ENCODE measurements at places on chromosomes 11 and 22. TPM values are rescaled to one million over a fixed set of nuclear protein-coding genes. Genes with fewer than 3 reads are reported as not detected.

- no peaks in the 10 kb centered on the region for H3K27me3 ChIP-seq
- DNase-seq, result no peak
- H3K27ac ChIP-seq, result no peak overlapping the region
- no peak overlapping the region for H3K4me3 ChIP-seq
- no peaks in the 10 kb centered on the region for H3K36me3 ChIP-seq
Observed at GRCh38 chr11:26191193-26191592, 140.7 kb upstream of the ANO3 start.

- H3K27ac ChIP-seq, result no peak overlapping the region
- H3K4me3 ChIP-seq, result no peak overlapping the region
- H3K27me3 ChIP-seq, result no peaks in the 10 kb centered on the region
- DNase-seq, result no peak
- peaks cover 4% of the 10 kb centered on the region for H3K4me1 ChIP-seq
- H3K36me3 ChIP-seq, result peaks cover 35% of the 10 kb centered on the region
Observed at GRCh38 chr22:27988704-27989103, 69.6 kb upstream of the PITPNB start.

Gene MUC6
- total RNA-seq, result not detected

Gene XKR3
- total RNA-seq, result not detected

GRCh38 chr11:47149782-47150181, 26.9 kb downstream of the ARFGAP2 start:
- no peak overlapping the region for H3K4me3 ChIP-seq
- H3K27ac ChIP-seq, result no peak overlapping the region
- DNase-seq, result no peak
- peaks cover 9% of the 10 kb centered on the region for H3K4me1 ChIP-seq

Gene ACP2
- total RNA-seq, result 39.6 TPM

- peaks cover 21% of the 10 kb centered on the region for H3K4me1 ChIP-seq
- no peaks in the 10 kb centered on the region for H3K36me3 ChIP-seq
- H3K4me3 ChIP-seq, result no peak overlapping the region
- H3K27me3 ChIP-seq, result no peaks in the 10 kb centered on the region
- no peak for DNase-seq
- no peak overlapping the region for H3K27ac ChIP-seq
Observed at GRCh38 chr11:35953081-35953760, 9.4 kb downstream of the LDLRAD3 start.

- H3K4me1 ChIP-seq, result peaks cover 3% of the 10 kb centered on the region
- no peaks in the 10 kb centered on the region for H3K36me3 ChIP-seq
- no peak overlapping the region for H3K4me3 ChIP-seq
- no peak overlapping the region for H3K27ac ChIP-seq
Observed at GRCh38 chr11:68956142-68956541, 24.6 kb downstream of the MRGPRD start.

GRCh38 chr11:79431535-79431934, 9.3 kb downstream of the TENM4 start:
- no peak overlapping the region for H3K27ac ChIP-seq
- DNase-seq, result no peak
- no peak overlapping the region for H3K4me3 ChIP-seq
- H3K4me1 ChIP-seq, result peaks cover 8% of the 10 kb centered on the region
- H3K27me3 ChIP-seq, result peaks cover 27% of the 10 kb centered on the region
- H3K36me3 ChIP-seq, result peaks cover 1% of the 10 kb centered on the region

Gene MAPK8IP2
- total RNA-seq, result 2.8 TPM

Gene CCDC73
- 0.44 TPM for total RNA-seq

GRCh38 chr22:38477585-38477984, 9.7 kb downstream of the KDELR3 start:
- no peaks in the 10 kb centered on the region for H3K4me1 ChIP-seq
- H3K27ac ChIP-seq, result peak overlapping the region; percentile 45
- H3K4me3 ChIP-seq, result no peak overlapping the region
- peaks cover 18% of the 10 kb centered on the region for H3K36me3 ChIP-seq

Gene TMEM123
- 144 TPM for total RNA-seq

DNA sequence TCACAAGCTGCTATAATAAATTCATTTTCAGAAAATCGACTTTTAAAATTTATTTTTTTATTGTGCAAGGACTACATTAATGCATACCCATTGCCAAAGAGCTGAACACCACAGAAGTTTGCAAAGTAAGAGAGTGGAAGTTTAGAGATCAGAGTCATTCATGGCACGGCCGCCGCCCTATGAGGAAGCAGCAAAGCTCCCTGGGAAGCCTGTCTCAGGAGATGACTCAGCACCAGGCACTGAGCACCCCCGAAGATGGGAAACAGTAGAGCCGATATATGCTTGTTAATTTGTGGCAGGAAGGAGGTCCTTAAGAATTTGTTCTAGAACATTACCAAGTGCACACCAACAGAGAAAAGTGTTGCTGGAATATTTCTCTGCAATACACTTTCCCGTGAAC, 693.7 kb downstream of the OPCML start:
- DNase-seq, result no peak
- no peaks in the 10 kb centered on the region for H3K4me1 ChIP-seq
- no peak overlapping the region for H3K27ac ChIP-seq
- H3K27me3 ChIP-seq, result no peaks in the 10 kb centered on the region
- H3K4me3 ChIP-seq, result no peak overlapping the region
- H3K36me3 ChIP-seq, result no peaks in the 10 kb centered on the region

- H3K4me3 ChIP-seq, result no peak overlapping the region
- H3K27ac ChIP-seq, result no peak overlapping the region
- H3K4me1 ChIP-seq, result no peaks in the 10 kb centered on the region
- no peak for DNase-seq
Observed at GRCh38 chr11:18366286-18366685, 28.1 kb upstream of the LDHA start.

Gene KLHL35
- 0.67 TPM for total RNA-seq

Gene CPT1B
- total RNA-seq, result 112 TPM

DNA sequence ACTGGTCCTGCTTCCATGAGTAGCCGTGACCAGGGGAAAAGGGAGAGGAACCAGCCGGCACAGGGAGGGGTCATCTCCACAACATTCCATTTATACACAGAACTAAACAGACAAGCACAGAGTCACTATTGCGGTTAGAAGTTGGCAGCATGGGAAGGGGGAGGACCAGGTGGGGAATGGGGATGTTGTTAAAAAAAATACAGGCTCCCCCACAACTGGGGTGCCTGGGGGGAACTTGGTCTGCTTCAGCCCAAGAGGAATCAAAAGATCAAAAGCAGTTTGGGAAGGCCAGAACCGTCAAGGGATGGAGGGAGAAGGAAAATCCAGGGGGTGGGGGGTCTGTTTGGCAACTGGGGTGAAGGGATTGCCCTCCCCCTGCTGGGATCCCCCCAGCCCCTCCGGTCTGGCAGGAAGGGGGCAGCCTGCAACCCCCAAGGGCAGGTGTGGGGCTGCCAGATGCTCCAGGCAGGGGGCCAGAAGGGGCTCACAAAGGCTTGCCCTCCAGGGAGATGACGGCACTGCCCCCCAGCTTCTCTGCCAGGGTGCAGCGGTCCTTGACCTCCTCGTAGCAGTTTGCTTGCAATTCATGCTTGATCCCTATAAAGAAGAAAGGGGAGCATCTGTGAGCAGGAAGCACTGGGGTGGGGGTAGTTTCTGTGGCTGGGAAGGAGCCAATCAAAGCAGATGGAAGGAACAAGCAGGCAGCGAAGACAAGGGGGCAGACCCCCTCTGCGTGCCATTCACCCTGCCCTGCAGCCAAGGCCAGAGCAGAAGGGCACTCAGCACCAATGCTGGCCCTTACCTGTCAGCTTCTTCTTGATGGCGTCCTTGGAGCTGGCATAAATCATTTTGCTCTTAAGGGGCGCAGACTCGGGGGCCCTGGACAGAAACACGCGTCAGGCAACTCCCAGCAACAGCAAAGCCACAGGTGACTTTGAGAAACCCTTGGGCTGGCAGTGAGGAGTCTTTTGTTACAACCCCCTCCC, 2.8 kb downstream of the CFL1 start:
- no peaks in the 10 kb centered on the region for H3K27me3 ChIP-seq
- peak; percentile 34 for DNase-seq
- peaks cover 28% of the 10 kb centered on the region for H3K4me1 ChIP-seq
- H3K36me3 ChIP-seq, result peaks cover 38% of the 10 kb centered on the region
- H3K27ac ChIP-seq, result peak overlapping the region; percentile 50

GRCh38 chr11:119493712-119494111, 70.7 kb upstream of the THY1 start:
- H3K4me3 ChIP-seq, result no peak overlapping the region
- H3K27me3 ChIP-seq, result peaks cover 68% of the 10 kb centered on the region
- no peaks in the 10 kb centered on the region for H3K36me3 ChIP-seq
- H3K27ac ChIP-seq, result no peak overlapping the region
- DNase-seq, result peak; percentile 61
- H3K4me1 ChIP-seq, result no peaks in the 10 kb centered on the region

DNA sequence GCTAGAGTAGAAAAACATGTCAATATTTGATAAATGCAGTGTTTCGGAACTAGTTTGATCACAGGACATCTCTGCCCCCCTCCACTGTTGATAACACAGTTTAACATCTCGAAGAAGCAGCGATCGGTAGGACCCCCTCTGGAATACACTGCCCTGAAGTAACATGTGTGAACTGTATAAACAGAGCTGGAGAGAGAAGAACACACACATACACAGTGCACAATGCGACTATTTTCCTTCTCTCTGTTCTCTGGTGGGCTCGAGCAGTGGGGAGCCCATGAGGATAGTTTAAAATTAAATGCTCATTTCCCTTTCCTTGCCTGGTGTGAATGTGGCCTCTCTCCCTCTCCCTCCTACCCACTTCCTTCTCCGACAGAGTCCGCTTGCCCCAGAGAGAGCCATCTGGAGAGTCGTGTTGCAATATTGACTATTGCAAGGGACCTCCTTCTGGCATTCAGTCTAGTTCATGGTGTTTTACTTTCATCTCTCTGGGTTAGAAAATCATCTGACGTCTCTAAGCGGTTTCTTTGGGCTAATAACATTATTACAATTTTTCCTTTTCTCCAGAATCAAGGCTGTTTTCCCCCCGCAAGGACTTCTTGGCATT, 51.6 kb upstream of the BARX2 start:
- no peaks in the 10 kb centered on the region for H3K27me3 ChIP-seq
- H3K4me3 ChIP-seq, result no peak overlapping the region
- peaks cover 22% of the 10 kb centered on the region for H3K4me1 ChIP-seq
- H3K36me3 ChIP-seq, result no peaks in the 10 kb centered on the region

DNA sequence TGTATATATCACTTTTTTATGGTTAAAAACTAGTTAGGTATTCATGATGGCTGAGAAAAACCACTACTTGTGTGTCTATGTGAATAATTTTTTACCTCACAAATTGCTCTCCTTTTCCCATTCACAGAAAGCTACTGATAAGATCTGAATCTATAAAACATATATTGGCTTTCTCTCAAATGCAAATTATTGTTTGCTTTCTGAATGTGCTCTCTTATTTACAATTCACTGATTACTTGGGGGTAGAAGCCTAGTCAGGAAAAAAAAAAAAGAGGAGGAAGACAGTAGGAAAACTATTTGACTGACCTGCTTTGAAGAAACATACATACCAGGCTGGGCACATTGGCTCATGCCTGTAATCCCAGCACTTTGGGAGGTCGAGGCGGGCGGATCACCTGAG, 20.5 kb downstream of the PGM2L1 start:
- no peaks in the 10 kb centered on the region for H3K27me3 ChIP-seq
- peaks cover 11% of the 10 kb centered on the region for H3K36me3 ChIP-seq
- H3K4me1 ChIP-seq, result peaks cover 10% of the 10 kb centered on the region
- H3K4me3 ChIP-seq, result no peak overlapping the region
- DNase-seq, result no peak
- no peak overlapping the region for H3K27ac ChIP-seq

Gene GLB1L2
- 8.9 TPM for total RNA-seq

DNA sequence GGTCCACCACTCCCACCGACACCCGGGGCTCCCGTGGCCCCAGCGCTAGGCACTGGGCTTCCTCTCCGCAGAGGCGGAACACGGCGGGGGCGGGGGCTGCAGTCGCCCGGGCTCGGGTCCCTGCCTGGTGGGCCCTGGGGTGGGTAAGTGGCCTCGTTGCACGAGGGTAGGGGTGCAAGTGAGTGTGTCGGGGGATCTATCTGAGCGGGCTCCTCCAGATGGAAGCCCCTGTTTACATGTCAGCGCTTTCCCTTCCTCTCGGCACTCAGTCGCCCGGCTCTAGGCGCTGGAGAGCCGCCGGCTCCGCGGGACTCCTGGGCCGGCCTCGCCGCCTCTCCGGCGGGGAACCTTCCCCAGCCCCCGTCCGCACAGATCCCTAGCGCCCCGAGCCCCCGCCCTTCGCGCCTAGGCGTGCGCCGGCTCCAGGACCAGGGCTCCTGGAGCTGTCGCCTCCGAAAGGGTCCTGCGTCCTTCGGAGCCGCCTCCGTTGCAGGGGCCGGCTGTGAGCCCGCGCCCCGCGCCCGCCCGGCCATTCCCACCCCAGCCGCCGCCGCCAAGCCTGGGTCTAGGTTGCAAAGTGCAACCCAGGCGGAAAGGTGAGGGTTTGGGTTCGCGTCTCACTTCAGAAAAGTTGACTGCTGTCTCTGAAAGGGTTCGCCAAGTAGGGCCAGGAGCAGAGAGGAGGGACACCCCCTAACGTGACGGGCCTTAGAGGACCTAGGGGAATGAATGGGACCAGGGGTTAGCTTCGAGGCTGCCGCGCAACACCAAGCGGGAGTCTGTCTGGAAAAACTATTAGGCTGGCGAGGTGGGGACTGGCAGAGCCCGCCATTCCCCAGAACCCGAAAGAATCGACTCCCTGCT, 978 bp downstream of the FLI1 start:
- H3K4me1 ChIP-seq, result peaks cover 28% of the 10 kb centered on the region
- no peak overlapping the region for H3K27ac ChIP-seq
- no peaks in the 10 kb centered on the region for H3K36me3 ChIP-seq
- H3K4me3 ChIP-seq, result peak overlapping the region; percentile 63
- peaks cover 91% of the 10 kb centered on the region for H3K27me3 ChIP-seq

DNA sequence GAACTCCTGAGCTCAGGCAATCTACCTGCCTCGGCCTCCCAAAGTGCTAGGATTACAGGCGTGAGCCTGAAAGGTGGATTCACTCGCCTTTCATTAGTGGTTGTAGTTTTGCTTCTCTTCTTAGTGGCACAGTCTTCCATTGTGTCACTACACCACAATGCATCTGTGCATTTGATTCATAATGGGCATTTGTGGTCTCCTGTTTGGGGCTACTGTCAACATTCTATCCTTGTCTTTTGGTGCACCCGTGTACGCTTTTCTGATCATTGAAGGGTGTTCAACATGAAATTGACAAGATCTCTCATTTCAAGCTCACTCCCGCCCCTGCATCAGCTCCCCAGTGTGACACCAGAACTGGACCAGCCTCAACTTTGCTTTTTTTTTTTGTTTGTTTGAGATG, 2.0 kb upstream of the SYT12 start:
- no peak overlapping the region for H3K4me3 ChIP-seq
- DNase-seq, result no peak
- H3K27me3 ChIP-seq, result peaks cover 45% of the 10 kb centered on the region
- no peaks in the 10 kb centered on the region for H3K36me3 ChIP-seq
- H3K4me1 ChIP-seq, result peaks cover 10% of the 10 kb centered on the region
- H3K27ac ChIP-seq, result no peak overlapping the region

DNA sequence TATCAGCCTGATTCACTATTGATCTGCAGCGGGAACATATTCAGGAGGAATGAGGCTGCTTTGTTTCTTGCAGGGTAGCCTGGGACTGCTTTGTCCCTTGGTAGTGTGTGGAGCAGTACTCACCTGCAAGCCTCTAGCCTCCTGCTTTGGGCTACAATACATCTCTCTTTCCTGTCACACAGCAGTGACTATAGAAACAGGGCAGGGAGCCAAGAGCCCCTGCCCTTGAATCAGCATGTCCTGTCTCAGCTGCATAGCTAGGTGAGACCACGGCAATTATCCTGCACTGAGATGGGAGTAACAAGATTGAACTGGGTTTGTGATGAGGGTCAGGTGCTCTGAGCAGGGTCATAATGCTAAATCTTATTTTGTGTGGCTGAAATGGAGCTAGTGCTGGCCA, 191.9 kb downstream of the NELL1 start:
- no peak overlapping the region for H3K27ac ChIP-seq
- H3K4me3 ChIP-seq, result no peak overlapping the region
- H3K4me1 ChIP-seq, result no peaks in the 10 kb centered on the region
